Fibroblast of upper back skin (primary cell): ENCODE measurements at places on chromosomes 12 and 14.

GRCh38 chr12:108267450-108267849 lies 71.7 kb downstream of the CMKLR1 start:
- no peak for DNase-seq

DNA sequence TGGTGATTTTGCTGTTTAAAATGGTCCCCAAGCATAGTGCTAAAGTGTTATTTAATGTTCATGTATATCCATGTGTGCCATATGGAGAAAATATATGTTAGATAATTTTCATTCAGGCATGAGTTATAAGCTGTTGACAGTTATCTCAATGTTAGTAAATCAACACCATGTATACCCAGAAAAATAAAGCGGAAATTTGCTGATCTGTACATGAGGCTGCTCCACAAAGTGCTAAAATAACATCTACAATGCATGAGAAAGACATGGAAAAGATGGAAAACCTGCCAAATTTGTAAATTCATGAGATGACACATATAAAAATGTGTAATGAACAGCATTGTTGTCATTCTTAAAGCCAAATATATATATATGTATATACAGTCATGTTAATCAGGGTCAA lies 1199.2 kb downstream of the FSCB start:
- DNase-seq, result no peak

- no peak for DNase-seq
These were observed 411.4 kb upstream of the LMO3 start for GRCh38 chr12:17017402-17017801.

DNA sequence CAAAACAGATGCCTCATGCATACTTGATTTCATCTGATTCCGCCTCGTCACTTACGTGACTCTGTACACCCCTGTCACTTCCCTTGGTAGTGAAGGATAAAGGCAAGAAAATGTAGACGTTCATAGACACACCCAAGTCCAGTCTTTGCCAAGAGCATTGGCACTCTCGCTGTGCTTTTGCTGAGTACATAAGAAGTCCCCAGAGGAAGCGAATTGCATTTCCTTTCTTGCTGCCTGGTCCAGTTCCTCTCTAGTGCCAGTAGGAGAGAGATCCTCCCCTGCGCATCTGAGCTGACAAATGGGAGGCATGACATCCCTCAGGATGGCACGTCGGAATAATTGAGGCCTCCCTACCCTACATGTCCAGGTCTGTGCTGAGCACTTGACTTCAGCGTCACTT lies 21.3 kb upstream of the RIN3 start:
- no peak for DNase-seq
